Stomach (tissue), 19 donors: ENCODE measurements at places on chromosomes 7 and 10.
A peak's percentile ranks its signal among the peaks of the same experiment; 100 is the strongest.

- DNase-seq = no peak
Observed at GRCh38 chr10:17878896-17879295, 69.7 kb downstream of the MRC1 start.

DNA sequence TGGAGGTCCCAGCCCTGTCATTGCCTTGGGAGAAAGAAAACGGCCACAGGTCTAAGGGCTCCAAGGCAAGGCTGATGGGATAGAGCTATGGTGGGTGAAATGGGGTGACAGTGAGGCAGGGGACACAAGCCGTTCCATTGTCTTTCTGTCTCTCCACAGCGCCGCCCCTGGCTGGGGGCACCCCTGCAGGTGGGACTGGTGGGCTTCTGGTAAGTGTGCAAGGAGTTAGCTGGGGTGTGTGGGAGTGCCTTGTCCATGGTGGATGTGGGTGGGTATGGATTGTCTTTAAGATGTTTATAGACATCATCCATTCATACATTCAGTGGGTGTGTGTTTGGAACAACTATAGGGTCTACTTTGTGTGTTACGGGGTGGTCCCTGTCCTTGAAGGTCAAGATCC, 7.5 kb downstream of the SFXN3 start:
- DNase-seq = no peak

GRCh38 chr10:48708144-48708543, 23.5 kb downstream of the WDFY4 start:
- peak; percentile 68 for DNase-seq

- DNase-seq = peak; percentile 78
Observed at GRCh38 chr7:132386201-132386681, 190.0 kb downstream of the PLXNA4 start.

DNA sequence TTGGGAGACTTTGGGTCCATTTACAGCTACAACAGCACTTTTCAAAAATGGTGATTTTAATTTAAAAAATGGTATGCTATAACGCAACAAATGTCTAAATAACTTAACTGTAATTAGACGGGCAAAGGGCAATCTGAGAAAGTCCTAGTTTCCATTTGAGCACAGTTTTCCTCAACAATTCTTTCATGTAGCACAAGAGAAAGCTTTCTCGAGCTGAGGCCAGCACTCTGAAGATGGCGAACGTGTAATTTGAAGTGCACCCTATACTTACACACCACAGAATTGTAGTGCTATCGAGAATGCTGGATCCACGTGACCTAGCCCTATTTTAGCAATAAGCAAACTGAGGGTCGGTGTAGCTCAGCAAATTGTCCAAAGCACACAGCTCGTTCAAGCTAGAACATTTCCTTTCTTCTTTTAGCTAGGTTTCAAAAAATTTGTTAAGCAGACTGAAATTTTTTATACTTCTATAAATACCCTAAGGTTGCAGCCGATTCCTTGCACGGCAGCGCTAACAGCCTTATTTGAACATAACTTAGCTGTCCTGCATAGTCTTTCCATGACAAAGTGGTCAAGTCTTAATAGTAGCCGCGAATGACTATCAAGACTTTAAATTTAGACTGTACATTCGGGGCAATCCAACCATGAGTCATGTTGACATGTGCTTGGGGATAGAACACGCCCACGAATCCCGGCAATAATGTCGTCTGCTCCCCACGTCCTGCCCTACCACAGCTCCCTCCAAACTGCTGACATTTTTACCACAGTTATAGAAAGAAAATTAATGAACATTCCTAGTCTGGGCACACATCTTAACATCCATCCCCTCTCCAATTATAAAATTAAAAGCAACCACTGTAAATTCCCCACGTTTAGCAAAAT, 10.0 kb downstream of the KLF6 start:
- DNase-seq = no peak

GRCh38 chr7:65216469-65216868, 157.2 kb upstream of the ZNF92 start:
- DNase-seq = peak; percentile 79

DNA sequence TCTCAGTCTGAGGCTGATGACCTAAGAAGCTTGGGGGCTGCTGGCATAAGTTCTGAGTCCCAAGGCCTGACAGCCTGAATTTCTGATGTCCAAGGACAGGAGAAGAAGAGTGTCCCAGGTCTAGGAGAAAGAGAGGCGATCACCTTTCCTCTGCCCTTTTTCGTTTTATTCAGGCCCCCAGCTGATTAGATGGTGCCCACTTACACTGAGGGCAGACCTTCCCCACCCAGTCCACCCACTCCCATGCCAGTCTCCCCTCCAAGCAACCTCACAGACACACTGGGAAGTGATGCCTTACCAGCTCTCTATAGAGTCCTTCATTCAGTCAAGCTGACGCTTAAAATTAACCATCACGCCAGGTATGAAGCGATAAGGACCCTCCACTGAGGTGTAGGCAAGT, 19.3 kb upstream of the LOXL4 start:
- no peak for DNase-seq

GRCh38 chr7:112487457-112488263, 6.9 kb downstream of the LSMEM1 start:
- DNase-seq = no peak
